Keratinocyte (primary cell): ENCODE measurements at places on chromosomes 6 and 20. TPM values are rescaled to one million over a fixed set of nuclear protein-coding genes. Genes with fewer than 3 reads are reported as not detected.

Gene KIF6
- polyA plus RNA-seq, result 0.09 to 0.14 TPM in 2 of 3 replicates, not detected in the other

Gene KIF25
- not detected in 3 replicates for polyA plus RNA-seq

Gene BFSP1
- 1.8 to 2.2 TPM (median 2.2 TPM) in 3 replicates for polyA plus RNA-seq

Gene IRAK1BP1
- 1.8 to 3.8 TPM (median 3.4 TPM) in 3 replicates for polyA plus RNA-seq

Gene GATA5
- polyA plus RNA-seq, result not detected in 3 replicates

Gene SEL1L2
- not detected in 3 replicates for polyA plus RNA-seq
